ENCODE measurements at places on chromosomes 4 and X. TPM values are rescaled to one million over a fixed set of nuclear protein-coding genes. Genes with fewer than 3 reads are reported as not detected.

SPANXB1 gene
- polyA plus RNA-seq, result 3.6 TPM

HERC5 gene
- 4.3 TPM for polyA plus RNA-seq

SH2D1A gene
- not detected for polyA plus RNA-seq

NSG1 gene
- polyA plus RNA-seq, result 0.25 TPM

GAGE12J gene
- polyA plus RNA-seq, result not detected

REELD1 gene
- polyA plus RNA-seq, result not detected

SHISA3 gene
- not detected for polyA plus RNA-seq

EXOC1L gene
- polyA plus RNA-seq, result not detected

TMEM184C gene
- polyA plus RNA-seq, result 17.6 TPM

NSUN7 gene
- 0.59 TPM for polyA plus RNA-seq

SMIM10L2A gene
- 0.37 TPM for polyA plus RNA-seq

GRCh38 chrX:115388879-115389278, 99.4 kb downstream of the LUZP4 start:
- no peak for DNase-seq

DNA sequence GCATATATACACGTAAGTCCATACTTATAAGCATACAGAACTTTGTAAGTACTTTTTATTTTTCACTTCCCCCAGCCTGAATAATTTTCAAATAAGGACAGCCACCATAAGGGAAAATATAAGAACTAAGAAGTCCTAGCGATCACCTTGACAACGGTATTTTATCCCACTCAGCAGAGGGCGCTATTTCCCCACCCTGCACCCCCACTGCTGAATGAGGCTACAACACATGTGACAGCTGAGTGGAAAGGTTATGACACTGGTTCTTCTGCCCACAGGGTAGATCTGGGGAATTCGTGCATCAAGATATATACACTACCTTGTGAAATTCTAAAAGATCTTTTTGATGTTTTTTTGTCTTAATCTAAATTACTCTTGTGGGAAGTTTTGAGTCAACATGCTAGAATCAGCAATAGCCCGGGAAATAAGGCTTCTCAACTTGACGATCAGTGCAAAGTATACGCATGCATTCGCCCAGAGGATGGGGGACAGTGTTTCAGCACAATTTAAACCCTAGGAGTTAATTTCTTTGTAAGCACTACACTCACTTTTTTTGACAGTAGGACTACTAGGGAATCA, 151.5 kb downstream of the CORIN start:
- peak; percentile 6 for DNase-seq

- no peak for DNase-seq
Observed at GRCh38 chrX:22314211-22314610, 41.5 kb downstream of the CBLL2 start.

DNA sequence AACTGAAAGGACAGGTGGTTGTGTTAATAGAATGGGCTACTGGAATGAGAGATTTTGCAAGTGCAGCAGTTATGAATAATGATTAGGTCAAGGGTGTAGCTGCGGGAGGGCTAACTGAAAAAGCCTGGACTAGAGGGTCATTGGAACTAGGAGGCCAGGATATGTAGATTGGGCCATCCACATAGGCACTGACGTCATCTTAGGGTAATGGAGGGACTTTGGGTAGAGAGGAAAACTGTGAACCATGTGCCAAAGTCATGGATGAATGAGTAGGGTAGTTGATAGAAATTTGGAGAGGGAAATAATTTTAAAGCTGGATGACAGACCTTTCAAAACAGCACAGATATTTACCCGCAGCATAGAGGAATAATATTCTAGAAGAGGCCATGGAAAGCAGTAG, 123.6 kb upstream of the SLITRK2 start:
- no peak for DNase-seq

- no peak for DNase-seq
Observed at GRCh38 chr4:110550260-110550659, 72.6 kb downstream of the PITX2 start.

GRCh38 chr4:89506866-89507491, 199.4 kb upstream of the GPRIN3 start:
- DNase-seq, result no peak

- DNase-seq, result no peak
Observed at GRCh38 chr4:42234817-42235216, 82.4 kb upstream of the BEND4 start.

GRCh38 chrX:65757943-65758342, 90.5 kb downstream of the MSN start:
- DNase-seq, result no peak

- peak; percentile 13 for DNase-seq
Observed at GRCh38 chrX:8731559-8732395, at the start of gene ANOS1. TSS of gene ANOS1 (minus strand) at chrX:8732137. CDS start at chrX:8732036, 101 bp downstream.

GRCh38 chrX:40476958-40477357, 103.8 kb upstream of the ATP6AP2 start:
- no peak for DNase-seq

GRCh38 chr4:174230148-174230547, 53.3 kb downstream of the FBXO8 start:
- no peak for DNase-seq

GRCh38 chr4:73067971-73068394, 1.5 kb downstream of the COX18 start:
- no peak for DNase-seq

- peak; percentile 2 for DNase-seq
Observed at GRCh38 chr4:145195167-145195952, 15.0 kb upstream of the OTUD4 start.

DNA sequence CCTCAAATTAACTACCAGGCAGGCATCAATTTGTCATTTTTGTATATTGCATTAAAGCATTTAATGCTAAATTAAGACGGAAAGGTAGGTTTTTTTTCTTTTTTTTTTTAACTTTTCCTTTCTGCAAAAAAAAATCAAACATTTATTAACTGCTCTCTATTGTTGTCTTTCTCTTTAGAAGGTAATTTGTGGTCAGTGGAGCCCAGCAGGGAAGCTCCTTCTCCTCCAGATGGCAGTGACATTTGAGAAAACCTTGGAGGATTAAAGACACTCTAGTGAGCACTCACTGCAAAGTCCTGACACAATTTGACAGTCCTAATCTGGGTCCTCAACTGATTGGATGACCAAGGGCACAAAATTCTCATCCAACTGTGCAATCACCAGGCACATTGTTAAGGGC, 102.4 kb downstream of the SLIT2 start:
- no peak for DNase-seq

GRCh38 chrX:7083468-7084396, 63.8 kb upstream of the STS start:
- no peak for DNase-seq

DNA sequence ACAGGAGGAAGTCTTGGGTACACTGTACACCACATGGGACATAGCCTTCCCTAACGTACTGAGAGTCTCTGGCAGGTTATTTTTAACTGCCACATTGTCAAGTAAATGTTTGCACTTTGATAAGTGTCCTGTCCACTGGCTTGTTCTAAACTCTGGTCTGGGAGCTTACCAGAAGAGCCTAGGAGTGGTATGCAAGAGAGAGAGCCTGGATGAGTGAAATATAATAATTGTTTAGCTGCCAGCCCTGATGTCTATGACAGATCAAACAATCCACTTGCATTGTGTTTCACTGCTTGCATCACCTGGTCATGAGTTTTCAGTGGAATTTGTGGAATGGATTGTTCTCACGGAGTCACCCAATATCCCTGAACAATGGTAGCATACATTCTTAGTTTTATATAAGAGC, 91.6 kb downstream of the SHROOM3 start:
- DNase-seq, result peak; percentile 29

DNA sequence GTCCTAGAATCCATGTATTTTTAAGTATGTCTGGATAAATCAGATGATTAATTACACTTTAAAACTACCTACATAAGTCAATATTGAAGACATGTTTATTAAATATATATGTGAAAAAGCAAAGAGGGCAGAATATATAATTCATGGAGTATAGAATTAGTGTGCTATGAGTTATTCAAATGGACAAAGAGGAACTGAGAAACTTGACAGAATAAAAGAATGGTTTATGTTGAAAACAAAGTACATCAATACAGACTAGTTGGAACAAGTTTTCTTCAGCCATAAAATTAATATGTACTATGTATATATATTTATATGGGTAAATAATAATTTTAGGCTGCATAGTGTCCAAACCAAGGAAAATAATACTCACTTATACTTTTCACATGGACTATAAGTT, 173.5 kb downstream of the NPFFR2 start:
- no peak for DNase-seq

GRCh38 chrX:151396042-151396824, 773 bp upstream of the VMA21 start:
- DNase-seq, result no peak

- no peak for DNase-seq
Observed at GRCh38 chr4:154009788-154010187, 220.9 kb upstream of the SFRP2 start.

- DNase-seq, result no peak
Observed at GRCh38 chrX:102966701-102967100, 29.6 kb downstream of the RAB40AL start.
